Left lung (tissue), 14 donors: ENCODE measurements at places on chromosomes 16 and 17. TPM values are rescaled to one million over a fixed set of nuclear protein-coding genes. Genes with fewer than 3 reads are reported as not detected.
A peak's percentile ranks its signal among the peaks of the same experiment; 100 is the strongest.

CDRT15L2 gene
- not detected for total RNA-seq

WNK4 gene
- total RNA-seq = 0.21 TPM

LHX1 gene
- not detected for total RNA-seq

PRMT7 gene
- 35.4 TPM for total RNA-seq

CNP gene
- total RNA-seq = 61.5 TPM

CTRL gene
- not detected for total RNA-seq

PMFBP1 gene
- 0.67 TPM for total RNA-seq

OSBPL7 gene
- 20.3 TPM for total RNA-seq

CTRB2 gene
- not detected for total RNA-seq

WSCD1 gene
- total RNA-seq = 3.9 TPM

KRTAP4-6 gene
- not detected for total RNA-seq

RPL38 gene
- 624 TPM for total RNA-seq

CIAO3 gene
- total RNA-seq = 26.7 TPM

NUDT7 gene
- total RNA-seq = 9.4 TPM

IRX3 gene
- total RNA-seq = 40.7 TPM

TERB1 gene
- not detected for total RNA-seq

RTN4RL1 gene
- 5.1 TPM for total RNA-seq

- DNase-seq = peak; percentile 6
These were observed 7.3 kb downstream of the RPH3AL start for GRCh38 chr17:345261-345660.

- no peak for DNase-seq
These were observed 35.7 kb upstream of the METTL9 start for GRCh38 chr16:21563676-21564075.

GRCh38 chr17:72702998-72703397 is 389.5 kb downstream of the SLC39A11 start:
- DNase-seq = no peak

GRCh38 chr17:40315678-40316570 is 6.9 kb downstream of the RARA start:
- DNase-seq = no peak

DNA sequence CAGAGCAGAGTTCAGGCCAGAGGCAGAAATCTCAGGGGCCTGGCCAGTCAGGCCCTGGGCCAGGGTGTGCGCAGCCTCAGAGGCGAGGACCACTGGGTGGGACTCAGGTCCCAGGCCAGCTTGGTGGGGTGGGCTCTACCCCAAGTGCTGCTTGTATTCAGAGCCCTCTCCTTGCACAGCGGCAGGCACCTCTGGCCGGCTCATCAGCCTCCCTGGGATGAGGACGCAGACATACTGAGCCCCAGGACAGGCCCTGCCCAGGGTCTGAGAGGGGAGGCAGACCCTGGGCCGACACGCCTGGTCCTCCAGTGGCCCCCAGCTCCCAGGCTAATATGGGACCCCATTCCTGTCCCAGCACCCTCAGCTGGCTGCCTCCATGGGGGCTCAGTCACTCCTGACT is 7.6 kb upstream of the IL27 start:
- no peak for DNase-seq

GRCh38 chr16:15553313-15554088 is 89.5 kb downstream of the MARF1 start:
- DNase-seq = no peak

GRCh38 chr17:77072670-77073069 is 68.1 kb upstream of the SEC14L1 start:
- no peak for DNase-seq

GRCh38 chr16:73196670-73197069 is 148.7 kb upstream of the ZFHX3 start:
- DNase-seq = no peak

DNA sequence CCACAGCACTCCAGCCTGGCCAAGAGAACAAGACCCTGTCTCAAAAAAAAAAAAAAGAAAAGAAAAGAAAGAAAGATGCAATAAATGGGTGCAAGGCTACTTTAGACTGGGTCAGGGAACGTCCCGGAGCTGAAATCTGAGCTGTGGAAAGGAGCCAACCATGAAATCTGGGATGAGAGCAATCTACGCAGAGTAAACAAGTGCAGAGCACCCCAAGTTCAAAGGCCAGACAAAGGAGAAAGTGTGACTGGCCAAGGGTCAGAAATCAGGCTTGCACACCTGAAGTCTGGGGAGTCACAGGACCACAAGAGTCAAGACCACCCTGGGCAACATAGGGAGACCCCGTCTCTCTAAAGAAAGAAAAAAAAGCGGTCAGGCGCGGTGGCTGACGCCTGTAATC is 2.8 kb downstream of the SHMT1 start:
- DNase-seq = no peak

GRCh38 chr16:75025761-75026160 is 26.9 kb downstream of the ZNRF1 start:
- no peak for DNase-seq

GRCh38 chr16:2019921-2020831 is 591 bp downstream of the NPW start:
- no peak for DNase-seq

DNA sequence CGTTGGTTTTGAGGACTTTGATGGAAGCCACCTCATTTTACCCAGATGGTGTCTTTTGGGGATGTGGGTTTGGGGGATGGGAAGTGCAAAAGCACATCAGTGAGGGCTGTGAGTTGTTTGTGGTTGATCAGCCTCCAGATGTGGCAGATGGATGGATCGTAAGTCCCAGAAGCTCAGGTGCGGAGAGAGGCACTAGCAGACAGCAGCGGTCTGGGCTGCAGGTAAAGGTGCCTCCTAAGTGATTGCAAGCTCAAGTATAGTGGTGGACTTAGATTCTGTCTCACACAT is 18.0 kb downstream of the HS3ST3B1 start:
- no peak for DNase-seq

- DNase-seq = no peak
These were observed 621.8 kb upstream of the ZFHX3 start for GRCh38 chr16:73669535-73670274.

DNA sequence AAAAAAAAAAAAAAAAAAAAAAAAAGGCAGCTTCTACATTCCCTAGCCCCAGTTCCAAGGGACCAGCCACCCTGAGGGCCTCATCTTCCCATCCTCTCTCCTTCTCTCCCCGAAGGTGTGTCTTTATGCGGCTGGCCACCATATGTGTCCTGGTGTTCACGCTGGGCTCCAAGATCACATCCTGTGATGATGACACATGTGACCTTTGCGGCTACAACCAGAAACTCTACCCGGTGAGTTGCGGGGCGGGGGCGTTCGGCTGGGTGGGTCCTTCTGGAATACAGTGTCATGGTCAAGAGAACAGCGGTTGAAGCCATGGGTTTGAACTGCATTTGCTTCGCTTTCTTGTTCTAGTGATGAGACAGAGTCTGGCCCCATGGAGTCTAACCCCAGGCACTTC is 22.6 kb upstream of the COQ7 start:
- no peak for DNase-seq

- DNase-seq = no peak
These were observed 1.1 kb downstream of the FOXL1 start for GRCh38 chr16:86579268-86580062.

DNA sequence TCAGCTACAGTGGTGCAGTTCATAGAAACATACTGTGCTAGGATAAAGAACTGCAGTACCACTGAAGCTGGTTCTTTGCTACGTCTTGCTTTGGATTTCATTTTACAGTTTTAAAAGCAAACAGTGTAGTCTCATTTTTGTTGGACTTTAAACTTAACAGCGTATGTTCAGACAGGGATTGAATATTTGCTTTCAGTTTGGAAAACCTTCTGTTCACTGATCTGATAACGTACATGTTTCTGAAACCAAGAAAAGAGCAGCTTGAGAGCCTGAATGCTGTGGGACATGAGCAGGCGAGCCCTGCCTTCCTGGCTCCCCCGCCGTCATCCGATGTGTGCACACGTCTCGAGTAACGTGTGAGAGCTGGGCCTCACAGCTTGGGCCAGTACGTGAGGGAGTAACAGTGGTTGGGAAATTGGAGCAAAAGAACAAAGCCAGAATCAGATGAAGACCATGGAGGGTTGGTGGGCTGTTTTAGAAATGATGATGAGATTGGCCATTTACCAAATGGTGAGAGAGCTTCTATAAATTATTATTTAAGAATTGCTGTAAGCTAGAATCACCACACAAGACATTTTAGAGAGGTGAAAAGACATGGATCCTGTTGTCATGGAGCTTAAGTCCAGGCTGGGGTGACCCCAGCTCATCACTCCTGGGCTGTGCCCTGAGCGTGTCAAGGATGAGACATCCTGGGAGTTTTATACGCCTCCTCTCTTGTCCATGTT is 20.8 kb upstream of the CLEC18C start:
- DNase-seq = no peak

DNA sequence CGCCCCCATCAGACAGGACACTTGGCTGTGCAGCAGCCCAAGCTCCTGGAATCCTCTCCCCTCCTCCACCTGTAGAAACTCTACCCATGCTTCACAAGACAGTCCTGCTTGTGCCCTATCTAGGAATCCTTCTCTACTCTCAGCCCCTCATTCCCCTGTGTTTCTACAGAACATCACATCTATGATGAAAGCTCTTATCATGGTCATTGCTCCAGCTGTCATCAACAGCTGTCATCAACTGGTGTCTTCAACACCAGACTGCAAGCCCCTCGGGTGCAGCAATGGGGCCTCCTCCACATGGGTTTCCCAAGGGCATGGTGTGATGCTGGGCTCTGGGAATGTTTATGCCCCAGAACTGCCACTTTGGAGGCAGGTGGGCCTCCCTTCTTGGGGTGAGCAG is 21.1 kb upstream of the CDRT4 start:
- no peak for DNase-seq

DNA sequence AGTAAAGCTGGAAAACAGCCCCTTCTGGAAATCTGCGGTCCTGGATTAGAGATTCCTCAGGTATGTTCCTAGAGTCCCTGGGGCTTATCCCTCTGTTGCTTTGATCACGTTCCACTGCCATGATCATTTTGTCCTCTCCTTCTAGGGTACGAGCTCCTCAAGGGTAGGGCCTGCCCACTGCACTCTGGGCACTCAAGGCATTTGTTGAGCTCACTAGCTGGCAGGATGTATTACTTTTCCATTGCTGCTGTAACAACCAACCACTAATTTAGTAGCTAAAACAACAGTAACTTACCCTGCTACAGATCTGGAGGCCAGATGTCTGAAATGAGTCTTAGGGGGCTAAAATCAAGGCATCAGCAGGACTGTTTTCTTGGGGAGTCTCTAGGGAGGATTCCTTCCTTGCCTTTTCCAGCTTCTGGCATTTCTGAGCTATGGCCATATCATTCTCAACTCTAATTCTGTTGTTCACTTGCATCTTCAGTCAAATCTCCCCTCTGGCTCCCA is 65.7 kb downstream of the ARSG start:
- no peak for DNase-seq

GRCh38 chr17:31318298-31318801 is 3.1 kb downstream of the EVI2A start:
- peak; percentile 68 for DNase-seq

- DNase-seq = no peak
These were observed 27.5 kb downstream of the TEKT5 start for GRCh38 chr16:10667239-10667638.

DNA sequence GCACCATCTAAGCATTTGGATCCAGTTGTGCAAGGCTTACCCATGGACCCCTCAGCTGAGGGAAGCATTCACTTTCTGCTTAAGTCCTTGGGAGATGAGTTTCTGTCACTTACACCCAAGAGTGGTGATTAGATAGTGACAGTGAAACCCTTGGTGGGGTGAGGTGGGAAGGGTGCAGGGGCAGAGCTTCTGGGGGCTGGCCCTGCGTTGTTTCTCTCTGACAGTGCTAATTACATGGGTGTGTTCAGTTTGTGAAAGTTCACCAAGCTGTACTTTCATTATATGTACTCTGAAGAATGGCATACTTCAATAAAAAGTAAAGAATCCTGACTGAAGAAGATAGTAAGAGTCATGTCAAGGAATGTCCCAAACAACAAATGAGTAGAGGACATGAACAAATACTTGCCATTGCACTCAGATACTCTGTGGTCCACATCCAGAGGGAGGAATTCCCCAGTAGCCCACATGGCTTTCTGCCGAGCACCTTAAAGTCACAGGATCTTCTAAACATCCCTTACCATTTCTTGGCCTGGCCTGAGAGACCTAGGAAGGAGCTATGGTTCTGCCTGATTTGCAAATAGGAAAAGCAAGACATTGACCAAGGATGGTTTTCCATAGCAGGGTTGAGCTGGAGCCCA is 8.4 kb downstream of the CHST6 start:
- DNase-seq = no peak

DNA sequence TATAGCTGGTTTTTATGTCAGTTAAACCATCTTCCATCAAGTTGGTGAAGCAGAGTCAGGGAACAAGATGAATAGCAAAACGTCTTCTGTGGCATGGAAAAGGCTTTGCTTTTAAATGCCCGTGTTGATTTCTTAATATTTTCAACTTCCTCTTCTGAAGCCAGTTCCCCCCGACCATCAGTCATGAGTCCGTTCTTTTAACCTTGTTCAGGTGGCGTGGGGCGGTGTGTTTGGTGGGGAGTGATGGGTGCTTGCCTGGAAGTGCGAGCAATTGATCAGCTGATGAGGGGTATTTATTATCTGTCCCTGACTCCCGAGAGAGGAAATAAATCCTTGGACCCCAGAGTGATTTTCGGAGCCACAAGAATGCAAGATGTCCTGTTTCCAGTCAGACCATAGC is 147.1 kb downstream of the WWOX start:
- DNase-seq = no peak

DNA sequence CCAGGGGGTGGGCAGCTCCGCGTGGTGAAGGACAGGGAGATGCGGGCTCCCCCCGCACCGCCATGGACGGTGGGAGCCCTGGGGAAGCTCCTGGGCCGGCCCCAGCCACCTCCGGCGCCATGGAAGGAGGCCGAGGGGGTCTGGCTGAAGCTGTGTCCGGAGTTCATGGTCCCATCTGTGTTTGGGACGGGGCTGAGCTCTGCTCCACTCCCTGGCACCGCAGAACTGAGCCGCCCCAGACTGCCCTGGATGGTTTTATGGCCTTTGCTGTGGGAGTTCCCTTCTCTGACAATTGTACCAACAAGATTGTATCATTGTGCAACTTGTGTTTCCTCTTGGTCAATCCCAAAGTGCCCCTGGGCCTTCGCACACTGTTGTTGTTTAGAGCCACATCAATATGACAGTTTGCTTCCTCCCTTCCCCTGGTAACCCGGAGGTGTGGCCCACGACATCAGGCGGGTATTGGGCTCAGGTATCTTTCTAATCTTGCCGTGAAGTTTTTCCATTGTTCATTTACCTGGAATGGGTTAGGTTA is 942 bp downstream of the KRT23 start:
- DNase-seq = no peak

GRCh38 chr17:70144260-70144846 is 25.0 kb upstream of the KCNJ2 start:
- no peak for DNase-seq

DNA sequence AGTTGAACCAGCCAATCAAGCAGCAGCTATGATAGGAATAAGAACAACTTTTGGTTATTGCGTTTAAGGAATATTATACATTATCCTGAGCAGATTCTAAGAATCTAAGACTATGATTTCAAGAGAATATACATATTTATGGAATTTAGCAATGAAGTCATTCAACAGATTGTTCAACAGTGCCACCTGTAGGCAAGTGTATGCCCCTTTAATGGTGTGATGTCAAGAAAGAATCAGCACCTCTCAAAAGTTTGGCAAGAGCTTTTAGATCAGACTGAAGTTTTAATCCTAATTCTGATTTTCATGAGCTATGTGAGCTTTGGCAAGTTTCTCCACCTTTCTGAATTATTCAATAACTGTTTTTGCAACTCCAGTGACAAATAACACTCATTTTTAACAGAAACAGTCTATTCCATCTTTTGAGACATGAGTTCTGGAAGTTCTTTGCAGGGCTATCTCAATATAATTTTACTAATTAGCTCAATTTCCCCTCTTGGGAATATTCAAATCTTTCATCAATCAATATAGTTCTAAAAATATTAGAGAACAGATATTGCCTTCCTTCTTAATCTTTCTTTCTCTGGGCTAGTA is 474.3 kb upstream of the TOM1L1 start:
- DNase-seq = peak; percentile 13
